ENCODE measurements at places on chromosomes 16 and 17. TPM values are rescaled to one million over a fixed set of nuclear protein-coding genes. Genes with fewer than 3 reads are reported as not detected.

DNA sequence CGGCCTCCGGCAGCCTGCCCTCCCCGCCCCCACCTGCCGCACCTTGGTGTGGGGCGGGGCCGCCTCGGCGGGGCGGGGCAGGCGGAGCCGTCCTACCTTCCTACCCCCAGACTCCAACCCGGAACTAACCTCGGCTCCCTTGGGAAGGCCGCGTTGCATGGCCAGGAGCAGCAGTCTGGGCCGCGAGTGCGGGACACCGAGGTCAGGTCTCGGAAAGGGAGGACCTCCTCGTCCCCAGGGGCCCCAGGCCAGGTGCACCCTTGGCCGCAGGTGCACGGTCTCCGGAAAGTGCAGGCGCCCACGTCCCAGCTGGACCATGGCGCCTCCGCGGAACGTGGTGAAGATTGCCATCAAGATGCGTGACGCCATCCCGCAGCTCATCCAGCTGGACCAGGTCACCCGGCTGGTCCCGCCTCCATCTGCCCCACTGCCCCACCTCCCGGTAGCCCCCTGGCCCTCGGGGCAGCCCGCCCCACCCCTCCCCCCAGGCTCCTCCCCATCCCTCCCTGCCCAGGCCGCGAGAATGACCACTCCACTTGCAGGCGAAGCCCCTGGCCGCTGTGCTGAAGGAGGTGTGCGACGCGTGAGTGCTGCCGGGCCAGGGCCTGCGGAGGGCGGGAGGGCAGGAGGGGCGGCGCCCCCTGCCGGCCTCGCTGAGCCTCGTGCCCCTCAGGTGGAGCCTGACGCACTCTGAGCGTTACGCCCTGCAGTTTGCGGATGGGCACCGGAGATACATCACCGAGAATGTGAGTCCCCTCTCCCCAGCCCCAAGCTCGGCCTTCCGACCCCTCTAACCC lies at the start of gene ELMO3:
Gene ELMO3 (plus strand): TSS at position 121 of the 797 bp plus-strand sequence. CDS start 196 bp downstream, at position 317.
- DNase-seq, result peak; percentile 73

GRCh38 chr17:38355251-38355650 lies 3.6 kb downstream of the SOCS7 start:
- DNase-seq, result no peak

- DNase-seq, result no peak
These were observed 12.4 kb downstream of the CCDC43 start for GRCh38 chr17:44677136-44677535.

The CHST5 gene
- total RNA-seq, result 0.27 TPM

DNA sequence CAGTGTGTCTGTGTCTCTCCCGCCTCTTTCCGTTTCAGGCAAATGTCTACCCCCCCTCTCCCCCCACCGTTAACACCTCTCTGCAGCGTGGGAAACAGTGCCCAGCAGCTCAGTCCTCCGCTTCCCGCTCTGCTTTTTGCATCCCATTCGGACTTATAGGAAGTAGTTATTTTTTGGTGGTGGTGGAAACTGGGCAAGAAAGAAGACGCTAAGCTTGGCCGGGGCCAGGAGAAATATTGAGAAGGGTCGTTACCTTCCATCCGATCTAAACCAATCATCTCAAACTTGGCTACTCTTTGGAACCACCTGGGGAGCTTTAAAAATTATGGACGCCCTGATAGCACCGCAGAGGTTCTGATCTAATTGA lies 499 bp upstream of the HLF start:
- DNase-seq, result no peak

DNA sequence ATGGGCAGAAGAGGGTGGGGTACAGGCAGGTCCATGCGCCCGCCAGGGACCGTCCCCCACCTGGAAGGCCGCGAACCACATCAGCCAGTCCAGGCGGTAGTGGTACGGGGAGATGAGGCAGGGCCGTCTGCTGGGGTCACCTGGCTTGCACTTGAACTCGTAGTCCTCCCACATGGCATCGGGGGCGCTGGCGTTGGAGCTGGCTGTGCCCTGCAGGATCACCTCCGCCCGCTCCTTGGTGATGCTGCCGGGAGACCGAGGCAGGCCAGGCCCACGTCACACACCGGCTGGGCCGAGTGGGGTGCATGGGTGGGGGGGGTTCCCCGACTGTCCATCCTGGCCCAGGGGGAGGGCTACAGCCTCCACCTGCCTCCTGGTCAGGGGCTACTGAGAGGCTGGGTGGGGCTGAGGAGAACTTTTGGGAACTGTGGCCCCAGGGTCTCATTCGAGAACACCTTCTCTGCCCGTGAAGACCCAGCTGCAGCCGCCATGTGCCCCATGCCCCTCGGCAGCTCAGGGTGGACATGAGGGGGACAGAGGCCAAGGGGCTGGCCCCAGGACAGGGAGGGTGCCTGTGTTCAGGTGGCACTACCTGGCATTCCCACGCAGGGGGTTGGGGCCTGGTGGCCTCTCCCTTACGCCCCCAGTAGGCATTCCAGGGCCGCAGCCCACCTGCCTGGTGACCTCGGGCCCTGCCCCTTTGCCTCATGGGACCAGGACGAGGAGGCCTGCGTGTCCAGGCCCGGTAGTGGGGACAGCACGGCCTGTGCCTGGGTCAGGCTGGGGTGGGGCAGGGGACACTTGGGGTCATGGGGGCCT lies 69.5 kb upstream of the GNG13 start:
- DNase-seq, result peak; percentile 65

DNA sequence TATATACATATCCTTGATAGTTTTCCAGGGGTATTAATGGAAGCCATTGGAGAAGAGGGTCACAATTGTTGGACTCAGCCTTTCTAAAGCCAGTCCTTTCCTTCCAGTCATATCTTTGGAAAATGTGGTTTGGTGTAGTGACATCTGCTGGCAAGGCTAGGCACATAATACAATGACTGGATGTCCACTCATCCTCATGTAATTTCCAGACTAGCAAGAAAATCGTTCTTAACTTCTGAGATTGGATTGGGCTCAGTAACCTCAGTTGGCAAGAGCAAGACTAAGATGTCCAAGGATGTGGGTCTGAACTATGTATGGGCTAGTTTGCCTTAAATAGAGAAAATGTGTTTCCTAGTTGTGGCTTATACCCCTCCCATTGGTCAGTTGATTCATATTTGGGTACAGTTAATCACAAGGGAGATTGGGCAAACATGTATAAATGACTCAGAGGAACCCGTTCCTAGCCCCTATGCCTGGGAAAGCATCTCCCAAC lies 8.7 kb upstream of the KAT7 start:
- no peak for DNase-seq

The CCL16 gene
- total RNA-seq, result not detected

DNA sequence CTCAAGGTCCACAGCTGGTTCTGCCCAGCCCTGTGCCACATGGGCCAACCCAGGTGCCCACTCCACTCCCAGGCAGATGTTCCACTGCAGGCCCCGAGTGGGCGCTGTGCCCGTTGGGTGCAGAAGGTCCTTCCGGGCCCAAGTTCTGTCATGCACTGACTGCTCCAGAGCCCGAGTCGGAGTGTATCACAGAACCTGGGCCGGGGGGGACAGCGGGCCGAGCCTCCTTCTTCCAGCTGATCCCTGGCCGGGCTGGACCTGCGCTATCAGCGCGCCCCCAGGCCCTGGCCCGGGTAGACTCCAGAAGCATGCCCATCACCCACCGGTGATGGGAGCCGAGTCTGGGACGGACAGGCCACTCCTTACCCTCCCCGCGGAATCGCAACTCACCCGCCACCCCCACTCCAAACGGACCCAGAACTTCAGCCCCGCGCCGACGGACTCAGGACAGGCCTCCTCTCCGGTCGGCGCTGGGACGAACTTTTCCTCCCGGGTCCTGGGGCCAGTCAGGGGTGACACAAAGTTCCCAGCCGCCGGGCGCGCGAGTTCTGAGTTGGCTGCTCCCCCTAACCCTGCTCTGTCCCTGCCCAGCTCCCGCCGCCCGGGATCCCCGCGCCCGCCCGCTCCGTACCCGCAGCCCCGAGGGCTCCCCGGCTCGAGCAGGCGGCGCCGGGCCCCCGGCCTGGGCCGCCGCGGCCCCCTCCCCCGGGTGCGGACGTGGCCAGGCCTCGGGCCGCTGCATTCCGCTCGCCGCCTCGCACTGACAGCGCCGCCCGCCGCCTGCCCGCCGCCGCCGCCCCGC lies at the start of gene COPZ2:
Gene COPZ2 (minus strand): TSS at position 762 of the 802 bp plus-strand sequence. CDS start 20 bp downstream, at position 742.
- DNase-seq, result peak; percentile 84

The SLC5A11 gene
- not detected for total RNA-seq

- DNase-seq, result no peak
These were observed 116.8 kb upstream of the SOX9 start for GRCh38 chr17:72004011-72004427.

The DRC3 gene
- total RNA-seq, result 1.6 TPM

- DNase-seq, result no peak
These were observed 6.1 kb downstream of the PECAM1 start for GRCh38 chr17:64384253-64385186.

Data from Right ventricle myocardium inferior (tissue), 1 donor.